ENCODE measurements at places on chromosomes 6 and 20. TPM values are rescaled to one million over a fixed set of nuclear protein-coding genes. Genes with fewer than 3 reads are reported as not detected.

- no peak for DNase-seq
Observed at GRCh38 chr20:258963-259362, 1.4 kb downstream of the DEFB132 start.

GRCh38 chr6:166542580-166542912 is 43.9 kb downstream of the RAMACL start:
- no peak for DNase-seq

DNA sequence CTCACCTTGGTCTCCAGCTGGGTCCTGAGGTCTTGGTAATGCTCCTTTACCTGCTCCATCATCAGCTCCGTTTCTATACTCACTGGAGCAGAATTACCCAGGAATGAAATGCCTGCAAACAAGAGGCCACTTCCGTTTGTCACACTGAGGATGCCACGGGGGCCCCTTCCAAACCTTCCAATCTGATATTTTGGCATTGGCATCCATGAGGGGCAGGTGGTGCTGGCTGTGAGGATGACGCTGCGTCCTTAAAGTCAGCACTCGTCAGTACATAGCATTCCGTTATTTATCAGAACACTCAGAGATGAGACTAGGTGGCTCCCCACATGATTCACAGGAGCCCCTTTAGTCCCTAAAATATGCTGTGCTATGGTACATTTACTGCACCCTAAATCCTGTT is 72.7 kb downstream of the GINS1 start:
- no peak for DNase-seq

Gene JPH2
- 0.23 TPM for polyA plus RNA-seq

DNA sequence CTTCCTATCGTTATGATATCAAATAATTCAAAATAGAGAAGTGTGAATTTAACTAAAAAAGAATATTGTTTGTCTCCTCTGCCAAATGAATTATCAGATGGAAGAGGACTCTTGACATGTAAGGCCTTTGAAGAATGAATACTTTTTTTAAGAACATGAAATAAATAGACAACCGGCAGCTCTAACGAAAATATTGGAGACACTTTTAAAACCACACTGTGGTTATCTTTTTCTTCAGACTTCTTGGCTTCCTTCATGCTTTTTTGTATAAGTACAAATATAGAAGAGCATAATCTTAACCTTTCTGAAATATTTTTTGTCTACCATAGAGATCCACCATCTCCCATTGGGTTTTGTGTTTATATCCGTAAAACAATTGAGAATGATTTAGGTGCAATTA is 115.2 kb upstream of the SCGN start:
- no peak for DNase-seq

Gene CAPN11
- 1.6 TPM for polyA plus RNA-seq

Gene POPDC3
- not detected for polyA plus RNA-seq

GRCh38 chr6:25197111-25197510 is 82.1 kb upstream of the CARMIL1 start:
- DNase-seq, result no peak

- DNase-seq, result no peak
Observed at GRCh38 chr6:92979281-92979680, 440.1 kb downstream of the EPHA7 start.

DNA sequence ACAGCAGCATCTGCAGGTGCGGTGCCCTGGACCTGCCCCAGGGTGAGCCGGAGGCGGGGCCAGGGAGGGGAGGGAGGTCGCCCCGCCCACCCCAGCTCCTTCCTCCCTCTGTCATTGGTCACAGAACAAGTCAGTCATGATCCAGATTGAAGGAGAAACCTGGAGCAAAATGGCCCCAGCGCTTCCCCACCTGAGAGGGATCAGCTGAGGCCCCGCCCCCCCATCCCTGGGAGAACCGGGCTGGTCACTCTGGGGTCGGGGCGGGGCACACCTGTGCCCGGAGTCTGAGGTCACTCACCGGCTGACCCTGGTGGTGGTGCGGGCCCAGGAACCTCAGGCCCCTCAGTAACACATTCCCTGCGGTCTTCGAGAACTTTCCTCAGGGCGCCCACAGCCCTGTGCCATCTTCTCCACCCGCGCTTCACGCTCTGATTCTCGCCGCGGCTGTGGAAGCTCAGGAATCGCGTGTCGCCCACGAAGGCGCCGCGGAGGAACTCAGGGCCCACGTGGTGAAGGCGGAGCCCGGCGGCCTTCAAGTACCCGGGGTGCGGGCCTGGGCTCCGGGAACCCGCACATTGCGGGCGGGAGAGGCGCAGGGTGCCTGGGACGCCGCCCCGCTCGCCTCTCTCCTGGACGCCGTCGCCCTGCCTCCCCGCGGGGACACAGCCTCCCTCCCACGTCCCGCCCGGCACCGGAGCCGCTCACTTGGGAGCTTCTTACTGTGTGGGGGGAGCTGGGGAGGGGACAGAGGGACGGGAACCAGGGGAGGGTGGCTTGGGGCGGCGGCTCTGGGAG is 36.4 kb upstream of the HLA-C start:
- peak; percentile 62 for DNase-seq

- DNase-seq, result peak; percentile 78
Observed at GRCh38 chr6:34235307-34236130, 1.2 kb upstream of the HMGA1 start.

GRCh38 chr20:62485062-62485700 is 9.4 kb upstream of the GATA5 start:
- DNase-seq, result no peak

DNA sequence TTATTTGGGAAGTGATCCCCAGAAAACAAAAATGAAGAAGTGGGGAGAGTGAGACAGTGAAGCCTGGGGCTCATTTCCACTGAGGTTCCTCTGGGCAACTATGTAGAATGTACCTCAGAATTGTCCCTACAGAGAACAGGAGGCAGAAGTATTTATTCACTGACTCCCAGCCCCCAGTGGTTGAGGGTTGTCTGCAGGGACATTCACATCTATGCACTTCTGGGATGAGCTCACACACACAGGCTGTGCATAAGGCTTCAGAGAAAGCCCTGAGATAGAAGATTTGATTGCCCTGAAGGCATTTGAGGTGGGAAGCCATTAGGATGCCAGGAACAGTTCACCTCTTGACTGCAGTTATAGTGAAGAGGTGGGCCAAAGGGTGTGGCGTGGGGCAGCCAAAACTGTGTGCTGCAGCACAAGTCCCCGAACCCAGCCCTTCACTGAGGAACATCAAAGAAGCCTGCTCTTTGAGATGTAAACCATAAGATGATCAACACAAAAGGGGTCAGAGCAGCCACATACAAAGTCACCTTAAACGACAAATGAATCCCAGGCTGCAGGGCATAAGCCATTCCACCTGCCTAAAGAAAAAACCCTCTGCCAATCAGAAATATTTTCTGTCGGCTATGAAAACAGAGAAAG is 853.8 kb upstream of the FLRT3 start:
- no peak for DNase-seq

- no peak for DNase-seq
Observed at GRCh38 chr20:19254956-19255355, 42.5 kb downstream of the SLC24A3 start.

- DNase-seq, result no peak
Observed at GRCh38 chr6:85726206-85726605, 83.5 kb upstream of the SYNCRIP start.

- DNase-seq, result no peak
Observed at GRCh38 chr6:41509580-41509979, 36.6 kb upstream of the FOXP4 start.

GRCh38 chr6:34953061-34954025 is 64.3 kb downstream of the ANKS1A start:
- DNase-seq, result no peak

GRCh38 chr6:128731249-128732165 is 151.4 kb upstream of the LAMA2 start:
- DNase-seq, result no peak

DNA sequence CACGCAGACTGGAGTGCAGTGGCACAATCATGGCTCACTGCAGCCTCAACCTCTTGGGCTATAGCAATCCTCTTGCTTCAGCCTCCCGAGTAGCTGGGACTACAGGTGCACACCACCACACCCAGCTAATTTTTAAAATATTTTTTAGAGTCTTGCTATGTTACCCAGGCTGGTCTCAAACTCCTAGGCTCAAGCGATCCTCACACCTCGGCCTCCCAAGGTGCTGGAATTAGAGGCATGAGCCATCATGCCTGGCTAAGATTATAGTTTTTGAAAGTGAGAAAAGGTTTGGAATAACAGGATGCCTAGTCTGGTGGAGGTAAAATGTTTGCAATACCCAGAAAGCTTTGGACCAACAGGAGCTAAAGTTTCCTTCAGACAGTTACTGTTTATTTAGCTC is 23.4 kb downstream of the GCM1 start:
- DNase-seq, result no peak

GRCh38 chr6:42808492-42809483 is 26.9 kb downstream of the BICRAL start:
- no peak for DNase-seq

GRCh38 chr6:27642744-27643456 is 170.0 kb upstream of the ZNF184 start:
- DNase-seq, result no peak

Gene SAMD3
- polyA plus RNA-seq, result 3.7 TPM

- DNase-seq, result no peak
Observed at GRCh38 chr6:169320013-169320412, 66.4 kb upstream of the THBS2 start.

- no peak for DNase-seq
Observed at GRCh38 chr6:126546541-126547120, 206.7 kb downstream of the CENPW start.

DNA sequence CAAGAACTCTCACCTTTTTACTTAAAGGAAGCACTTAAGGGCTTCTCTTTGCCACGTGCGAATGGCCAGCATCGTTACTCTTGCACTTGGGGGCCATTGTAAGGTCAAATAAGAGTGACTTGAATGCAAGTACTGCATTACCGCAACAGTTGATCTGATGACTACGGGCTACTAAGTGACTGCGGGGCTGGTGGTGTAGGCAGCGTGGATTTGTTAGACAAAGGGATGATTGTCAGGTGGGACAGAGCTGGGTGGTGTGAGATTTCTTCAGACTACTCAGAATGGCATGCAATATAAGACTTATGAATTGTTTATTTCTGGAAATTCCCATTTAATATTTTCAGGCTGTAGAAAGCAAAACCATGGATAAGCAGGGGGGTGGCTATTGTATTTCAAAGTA is 199.7 kb upstream of the UST start:
- DNase-seq, result no peak

Gene RAMACL
- polyA plus RNA-seq, result not detected

GRCh38 chr20:41505184-41505583 is 113.0 kb downstream of the CHD6 start:
- DNase-seq, result no peak

Gene GRM1
- 0.03 TPM for polyA plus RNA-seq

- no peak for DNase-seq
Observed at GRCh38 chr6:22236626-22237414, 60.0 kb downstream of the PRL start.

GRCh38 chr20:33370291-33370690 is 31.0 kb downstream of the CDK5RAP1 start:
- no peak for DNase-seq

Gene SYNCRIP
- 51.1 TPM for polyA plus RNA-seq

Gene CABLES2
- polyA plus RNA-seq, result 3.5 TPM

DNA sequence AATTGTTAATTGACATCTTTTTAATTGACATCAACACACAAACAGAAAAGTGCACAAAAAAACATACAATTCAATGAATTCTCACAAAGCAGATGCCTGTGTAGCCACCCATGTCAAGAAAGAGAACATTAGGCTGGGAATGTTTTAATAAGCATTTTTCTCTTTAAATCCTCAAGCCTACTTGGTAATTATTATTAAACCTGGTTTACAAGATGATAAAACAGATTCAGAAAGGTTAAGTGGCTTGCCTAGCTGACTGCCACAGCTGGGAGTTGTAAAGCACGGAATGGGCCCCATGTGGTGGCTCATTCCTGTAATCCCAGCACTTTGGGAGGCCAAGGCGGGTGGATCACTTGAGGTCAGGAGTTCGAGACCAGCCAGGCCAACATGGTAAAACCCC is 90.0 kb upstream of the AKAP12 start:
- DNase-seq, result no peak

DNA sequence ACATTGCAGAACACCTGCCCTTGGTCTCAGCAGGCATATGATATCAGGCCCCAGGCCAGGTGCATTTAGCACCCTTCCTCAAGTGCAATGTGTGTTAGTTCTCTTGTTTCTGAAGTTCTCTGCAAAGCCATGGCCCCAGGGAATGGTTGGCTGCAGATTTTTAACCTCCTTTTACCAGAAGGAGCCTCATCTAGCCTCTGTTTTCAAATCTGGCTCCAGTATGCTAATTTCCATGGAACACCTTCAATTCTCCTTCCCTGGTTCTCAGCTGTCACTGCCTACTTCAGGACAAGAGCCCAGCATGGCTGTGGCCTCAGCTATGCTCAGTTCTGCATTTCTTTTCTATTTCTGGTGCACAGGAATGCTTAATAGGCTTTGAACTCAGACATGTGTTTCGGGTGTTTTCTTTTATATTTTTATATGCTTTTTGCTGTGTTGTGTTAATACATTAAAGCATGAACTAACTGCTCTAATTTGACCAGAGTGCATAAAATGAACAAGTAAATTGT is 51.6 kb upstream of the OGFRL1 start:
- no peak for DNase-seq

Gene MEA1
- polyA plus RNA-seq, result 93.1 TPM

Gene TCP11
- not detected for polyA plus RNA-seq

DNA sequence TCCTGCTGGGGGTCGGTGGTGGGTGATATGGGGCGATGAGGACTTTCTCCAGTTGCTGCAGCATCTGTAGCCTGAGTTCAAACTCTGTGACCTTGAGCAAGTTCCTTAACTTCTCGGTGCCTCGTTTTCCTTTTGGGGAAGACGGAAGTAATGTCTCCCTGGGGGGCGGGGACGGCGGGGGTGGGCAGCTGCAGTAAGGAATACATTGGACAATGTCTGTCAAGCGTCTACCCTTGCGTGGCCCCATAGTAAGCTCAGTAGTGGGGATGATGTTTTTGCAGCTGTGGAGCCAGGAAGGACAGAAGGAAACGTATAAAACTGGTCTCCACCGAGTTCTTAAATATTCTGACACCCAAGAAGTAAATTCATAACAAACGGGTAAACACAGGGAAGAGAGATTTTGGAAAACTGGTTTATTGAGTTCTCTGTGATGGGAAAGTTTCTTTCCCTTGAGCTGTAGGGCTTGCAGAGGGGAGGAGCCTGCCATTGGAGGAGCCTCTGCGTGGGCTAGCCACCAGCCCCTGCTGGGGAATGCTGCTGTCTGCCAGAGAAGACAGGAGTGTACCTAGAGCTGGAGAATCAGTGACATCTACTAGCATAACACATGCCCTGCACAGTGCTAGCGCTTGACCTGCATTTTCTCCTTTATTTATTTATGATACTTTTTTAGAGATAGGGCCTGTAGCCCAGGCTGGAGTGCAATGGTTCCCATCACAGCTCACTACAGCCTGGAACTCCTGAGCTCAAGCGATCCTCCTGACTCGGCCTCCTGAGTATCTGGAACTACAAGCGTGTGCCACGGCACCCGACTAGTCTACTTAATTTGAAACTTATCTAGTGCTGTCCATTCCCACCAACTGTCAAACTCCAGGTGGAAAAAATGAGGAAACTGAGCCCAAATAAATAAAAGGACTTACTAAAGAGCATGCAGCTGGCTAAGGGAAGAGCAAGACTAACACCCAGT is 1.2 kb upstream of the ACSS1 start:
- peak; percentile 81 for DNase-seq

Gene GJA10
- not detected for polyA plus RNA-seq

- DNase-seq, result no peak
Observed at GRCh38 chr6:109284675-109285074, 97.6 kb downstream of the CD164 start.

- no peak for DNase-seq
Observed at GRCh38 chr20:36097337-36098151, 57.0 kb upstream of the EPB41L1 start.

- no peak for DNase-seq
Observed at GRCh38 chr6:99130897-99131873, 183.4 kb upstream of the FBXL4 start.

Gene SDC4
- 22.2 TPM for polyA plus RNA-seq
